ENCODE measurements at places on chromosomes 7 and 10. TPM values are rescaled to one million over a fixed set of nuclear protein-coding genes. Genes with fewer than 3 reads are reported as not detected.

GRCh38 chr7:143199040-143199439 is 15.8 kb downstream of the TAS2R39 start:
- DNase-seq: no peak

- no peak for DNase-seq
These were observed 11.4 kb upstream of the PAX4 start for GRCh38 chr7:127629268-127629854.

DNA sequence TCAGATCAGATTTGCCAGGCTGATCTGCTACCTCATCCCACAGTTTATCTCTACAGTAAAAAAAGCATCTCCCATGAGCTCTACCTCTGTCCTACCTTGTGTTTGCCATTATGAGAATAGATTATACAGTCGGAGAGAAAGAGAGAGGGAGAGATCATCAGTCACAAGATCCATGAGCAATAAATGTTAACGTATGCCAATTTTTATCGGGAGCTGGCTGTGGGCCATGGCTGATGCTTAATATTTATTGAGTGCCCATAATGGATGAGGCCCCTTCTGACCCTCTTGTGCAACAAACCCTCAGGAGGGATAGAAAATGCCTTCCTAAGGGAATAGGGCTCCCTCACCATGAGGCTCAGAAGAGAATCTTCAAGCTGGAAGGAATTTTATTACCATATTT is 52.8 kb downstream of the C10orf90 start:
- no peak for DNase-seq

DNA sequence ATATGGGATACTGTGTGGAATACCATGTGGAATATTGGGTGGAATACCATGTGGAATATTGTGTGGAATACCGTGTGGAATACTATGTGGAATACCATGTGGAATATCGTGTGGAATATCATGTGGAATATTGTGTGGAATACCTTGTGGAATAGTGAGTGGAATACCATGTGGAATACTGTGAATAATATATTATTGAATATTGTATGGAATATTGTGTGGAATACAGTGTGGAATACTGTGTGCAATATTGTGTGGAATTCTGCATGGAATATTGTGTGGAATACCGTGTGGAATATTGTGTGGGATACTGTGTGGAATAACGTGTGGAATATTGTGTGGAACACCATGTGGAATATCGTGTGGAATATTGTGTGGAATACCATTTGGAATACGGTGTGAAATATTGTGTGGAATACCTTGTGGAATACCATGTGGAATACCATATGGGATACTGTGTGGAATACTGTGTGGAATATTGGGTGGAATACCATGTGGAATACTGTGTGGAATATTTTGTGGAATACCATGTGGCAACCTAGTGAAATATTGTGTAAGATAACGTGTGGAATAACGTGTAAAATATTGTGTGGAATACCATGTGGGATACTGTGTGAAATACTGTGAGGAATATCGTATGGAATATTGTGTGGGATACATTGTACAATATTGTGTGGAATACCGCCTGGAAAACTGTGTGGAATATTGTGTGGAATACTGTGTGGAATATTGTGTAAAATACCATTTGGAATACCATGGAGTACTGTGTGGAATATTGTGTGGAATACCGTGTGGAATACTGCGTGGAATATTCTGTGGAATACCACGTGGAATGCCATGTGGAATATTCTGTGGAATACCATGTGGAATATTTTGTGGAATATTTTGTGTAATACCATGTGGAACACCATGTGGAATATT is 133.9 kb upstream of the CHST15 start:
- DNase-seq: no peak

DNA sequence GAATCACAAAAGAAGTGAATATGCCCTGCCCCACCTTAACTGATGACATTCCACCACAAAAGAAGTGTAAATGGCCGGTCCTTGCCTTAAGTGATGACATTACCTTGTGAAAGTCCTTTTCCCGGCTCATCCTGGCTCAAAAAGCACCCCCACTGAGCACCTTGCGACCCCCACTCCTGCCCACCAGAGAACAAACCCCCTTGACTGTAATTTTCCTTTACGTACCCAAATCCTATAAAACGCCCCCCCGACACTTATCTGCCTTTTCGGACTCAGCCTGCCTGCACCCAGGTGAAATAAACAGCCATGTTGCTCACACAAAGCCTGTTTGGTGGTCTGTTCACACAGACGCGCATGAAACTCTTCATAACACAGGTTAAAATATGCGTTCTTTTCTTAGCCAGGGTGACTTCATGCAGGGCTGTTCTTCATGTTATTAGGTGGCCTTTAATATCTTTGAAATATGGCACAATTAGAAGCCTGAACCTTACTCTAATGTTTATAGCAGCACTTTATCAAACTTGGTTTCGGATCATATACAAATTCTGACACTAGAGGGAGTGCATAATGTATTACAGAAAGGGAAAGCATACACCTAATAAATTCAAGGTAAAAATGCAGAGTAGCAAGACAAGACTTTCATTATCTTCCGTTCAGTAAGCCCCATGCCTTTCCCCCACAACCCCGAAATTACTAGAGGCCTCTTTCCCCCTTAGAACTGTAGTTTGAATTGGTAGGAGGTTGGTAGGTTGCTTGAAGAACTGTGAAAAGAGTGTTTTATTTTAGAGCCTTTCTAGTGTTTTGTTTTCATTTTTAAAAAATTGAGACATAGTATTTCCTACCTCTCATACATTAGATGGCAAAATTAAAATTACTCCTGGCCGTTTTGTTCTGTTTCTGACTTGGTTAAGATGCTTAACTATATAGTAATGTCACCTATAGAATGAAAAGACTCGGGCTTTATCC is 117.9 kb downstream of the NPY start:
- no peak for DNase-seq

DNA sequence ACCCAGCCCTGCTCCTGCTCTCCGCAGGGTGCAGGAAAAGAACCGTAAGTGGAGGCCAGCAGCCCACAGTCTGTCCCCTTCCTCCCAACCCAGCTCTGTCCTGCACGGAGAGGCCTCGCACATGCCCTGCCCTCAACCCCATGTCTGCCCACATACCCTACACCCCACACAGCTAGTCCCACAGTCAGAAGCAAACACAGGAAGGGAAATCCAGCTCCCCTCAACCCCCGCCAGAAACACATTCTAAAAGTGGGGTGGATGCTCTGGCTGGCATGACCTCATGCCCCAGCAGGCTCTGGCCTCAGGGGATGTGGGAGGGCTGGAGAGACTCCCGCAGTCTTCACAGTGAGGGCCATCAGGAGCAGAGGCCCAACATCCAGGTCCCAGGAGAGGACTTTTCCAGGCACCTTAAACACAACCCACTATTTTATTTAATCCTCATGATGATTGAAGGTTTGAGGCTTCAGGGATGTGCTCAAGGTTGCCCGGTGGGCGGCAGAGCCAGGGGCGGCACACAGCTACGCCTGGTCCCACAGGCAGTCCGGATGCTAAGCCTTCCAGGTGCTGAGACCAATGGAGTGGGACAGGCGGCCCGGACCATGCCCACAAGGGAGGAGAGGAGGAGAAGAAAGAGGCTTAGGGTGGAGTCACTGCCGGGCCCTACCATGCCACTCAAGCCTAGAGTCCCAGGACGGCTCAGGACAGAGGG is 29.9 kb downstream of the CALML5 start:
- DNase-seq: no peak

DNA sequence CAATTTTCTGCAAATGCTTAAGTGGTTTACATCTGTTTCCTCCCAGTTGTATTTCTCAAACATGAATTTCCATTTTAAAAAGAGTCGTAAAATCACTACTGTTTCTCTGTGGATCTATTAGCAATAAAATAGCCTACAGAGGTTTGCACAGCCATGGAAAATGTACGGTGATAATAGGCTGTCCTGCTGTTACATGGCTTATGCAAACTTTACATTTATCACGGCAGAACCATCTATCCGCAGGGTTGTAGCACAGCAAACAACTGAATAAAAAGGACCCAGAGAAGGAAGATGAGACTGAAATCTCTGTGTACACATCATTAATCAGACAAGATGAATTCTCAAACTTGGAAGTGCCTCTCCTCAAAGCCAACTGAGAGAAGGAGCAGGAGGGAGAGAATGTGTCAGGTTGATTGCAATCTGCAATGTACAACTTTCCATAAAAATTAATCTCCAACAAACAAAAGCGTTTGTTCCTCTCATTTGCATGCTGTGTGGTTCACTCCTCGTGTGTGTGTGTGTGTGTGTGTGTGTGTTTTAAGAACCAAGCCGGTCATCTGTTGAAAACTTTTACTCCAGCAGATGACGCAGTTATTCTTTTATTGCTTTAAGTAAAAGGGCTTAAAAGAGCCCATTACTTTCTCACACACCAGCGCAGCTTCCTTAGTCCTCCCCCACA is 279.3 kb downstream of the SKAP2 start:
- no peak for DNase-seq

- no peak for DNase-seq
These were observed 81.6 kb downstream of the ARMH3 start for GRCh38 chr10:101974091-101974971.

DNA sequence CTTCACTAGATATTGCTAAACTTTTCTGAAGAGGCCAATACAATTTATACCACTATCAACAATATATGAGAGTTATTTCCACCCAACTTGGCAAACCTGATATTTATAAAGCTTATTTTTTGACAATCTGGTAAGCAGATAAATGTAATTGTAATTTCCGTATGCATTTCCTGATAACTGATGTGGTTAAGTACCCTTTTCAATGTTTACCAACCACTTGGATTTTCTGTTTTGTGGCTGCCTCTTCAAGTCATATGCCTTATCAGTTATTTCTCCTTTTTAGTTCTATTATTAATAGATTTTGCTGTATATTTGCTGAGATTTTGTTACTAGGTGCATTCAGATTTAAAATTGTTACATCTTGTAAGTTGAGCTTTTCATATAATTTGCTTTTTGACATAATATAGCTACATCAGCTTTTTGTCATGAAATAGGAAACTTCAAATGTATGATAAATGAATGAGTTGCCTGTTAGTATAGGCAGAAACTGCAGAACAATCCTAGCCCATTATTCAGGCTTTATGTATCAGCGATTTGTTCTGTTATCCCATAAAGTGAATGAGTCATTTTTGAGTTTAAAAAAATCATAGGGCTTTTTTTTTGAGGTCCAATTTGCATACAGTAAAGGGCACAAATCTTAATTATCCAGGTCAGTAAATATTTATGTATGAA is 11.5 kb downstream of the SGPL1 start:
- no peak for DNase-seq

- DNase-seq: no peak
These were observed 7.0 kb downstream of the KNDC1 start for GRCh38 chr10:133166828-133167692.

GRCh38 chr10:7460006-7460405 is 49.2 kb upstream of the SFMBT2 start:
- DNase-seq: no peak

DNA sequence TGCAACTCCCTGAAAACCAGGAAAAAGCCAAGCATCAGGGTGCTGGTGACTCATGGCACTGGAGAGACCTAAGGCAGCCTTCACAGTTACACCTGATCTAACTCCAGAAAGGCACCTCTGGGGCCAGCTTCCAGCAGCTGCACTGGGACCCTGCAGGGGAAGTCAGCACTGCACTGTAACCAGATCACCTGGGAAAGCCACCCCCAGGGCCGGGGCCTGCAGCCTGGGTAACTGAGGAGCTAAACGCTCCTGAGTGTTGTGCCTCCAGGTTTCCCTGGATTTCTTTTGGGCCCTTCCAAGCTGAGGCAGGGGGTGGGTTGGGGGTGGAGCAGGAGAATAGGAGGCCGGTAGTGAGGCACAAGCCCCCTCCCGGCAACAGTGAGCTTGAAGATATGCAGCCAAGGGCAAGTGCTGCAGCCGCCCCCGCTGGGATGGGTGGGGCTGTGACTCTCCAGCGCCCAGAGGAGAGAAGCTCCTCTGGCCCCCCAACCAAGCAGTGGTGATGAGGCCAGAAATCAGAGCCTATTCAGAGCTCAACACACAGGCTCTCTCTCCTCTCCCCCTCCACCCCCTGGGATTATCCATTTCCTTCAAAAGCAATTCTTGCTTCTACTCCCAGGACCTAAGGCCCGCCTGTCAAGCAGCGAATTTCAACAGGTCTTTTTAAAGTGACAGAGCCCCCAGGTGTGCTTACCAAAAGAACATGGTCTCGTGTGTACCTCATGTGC is 2.6 kb downstream of the CXCL12 start:
- DNase-seq: no peak

GRCh38 chr10:86899670-86900276 is 57.6 kb downstream of the MMRN2 start:
- peak; percentile 31 for DNase-seq

GRCh38 chr7:110502888-110503465 is 588.0 kb upstream of the LRRN3 start:
- DNase-seq: no peak

DNA sequence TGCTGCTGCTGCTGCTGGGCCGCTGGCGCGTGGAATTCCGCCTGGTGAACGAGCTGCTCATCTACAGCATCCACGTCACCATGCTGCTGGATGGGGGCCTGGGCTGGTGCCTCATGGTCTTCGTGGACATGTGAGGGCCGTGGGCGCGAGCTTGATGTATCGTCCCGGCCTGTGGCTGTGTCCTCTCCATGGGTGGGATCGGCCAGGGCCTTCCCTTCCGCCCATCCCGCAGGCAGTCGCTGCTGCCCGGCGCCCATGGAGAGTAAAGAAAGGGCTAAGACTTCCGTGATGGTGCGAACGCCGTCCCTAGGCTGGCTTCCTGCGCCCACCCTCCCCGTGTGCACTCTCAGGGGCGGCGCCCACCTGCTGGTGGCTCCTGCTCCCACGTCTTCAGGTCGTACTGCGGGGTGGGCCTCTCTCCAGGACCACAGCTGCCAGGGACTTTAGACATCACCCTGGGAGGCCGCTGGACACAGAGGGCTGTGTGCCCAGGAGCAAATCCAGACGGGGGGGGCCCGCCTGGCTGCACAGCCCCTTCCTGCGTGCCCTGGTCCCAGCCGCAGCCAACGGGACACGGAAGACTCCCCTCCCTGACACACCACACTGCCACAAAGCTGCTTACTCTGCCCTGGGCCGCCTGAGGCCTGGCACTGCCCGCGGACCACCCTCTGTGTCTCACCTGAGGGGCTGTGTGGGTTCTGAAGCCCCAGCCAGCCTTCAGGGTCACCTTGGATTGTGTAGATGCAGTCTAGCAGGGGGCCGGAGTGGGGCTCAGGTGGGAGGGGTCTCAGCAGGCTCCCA is 167.5 kb downstream of the SEPTIN7 start:
- no peak for DNase-seq

The CCDC146 gene
- 30.9 TPM for polyA plus RNA-seq

The ACTL6B gene
- polyA plus RNA-seq: not detected

The CELF2 gene
- polyA plus RNA-seq: 10.4 TPM

The AGR3 gene
- polyA plus RNA-seq: 2.4 TPM

The WEE2 gene
- 0.16 TPM for polyA plus RNA-seq

The C10orf67 gene
- polyA plus RNA-seq: 2.3 TPM

The STEAP2 gene
- polyA plus RNA-seq: 10.0 TPM

The HPS1 gene
- polyA plus RNA-seq: 38.0 TPM

The CYP26C1 gene
- 0.13 TPM for polyA plus RNA-seq

The STEAP4 gene
- 0.05 TPM for polyA plus RNA-seq

The UCN3 gene
- 2.5 TPM for polyA plus RNA-seq

The LRRC4 gene
- polyA plus RNA-seq: 7.7 TPM

The ZNF736 gene
- 15.2 TPM for polyA plus RNA-seq

The PON1 gene
- polyA plus RNA-seq: 0.52 TPM

The BLNK gene
- 33.4 TPM for polyA plus RNA-seq

Measured in left renal cortex interstitium (tissue), 4 donors.